HT-29 (cell line): ENCODE measurements at places on chromosomes 2 and 18. TPM values are rescaled to one million over a fixed set of nuclear protein-coding genes. Genes with fewer than 3 reads are reported as not detected.
A peak's percentile ranks its signal among the peaks of the same experiment; 100 is the strongest.

DNA sequence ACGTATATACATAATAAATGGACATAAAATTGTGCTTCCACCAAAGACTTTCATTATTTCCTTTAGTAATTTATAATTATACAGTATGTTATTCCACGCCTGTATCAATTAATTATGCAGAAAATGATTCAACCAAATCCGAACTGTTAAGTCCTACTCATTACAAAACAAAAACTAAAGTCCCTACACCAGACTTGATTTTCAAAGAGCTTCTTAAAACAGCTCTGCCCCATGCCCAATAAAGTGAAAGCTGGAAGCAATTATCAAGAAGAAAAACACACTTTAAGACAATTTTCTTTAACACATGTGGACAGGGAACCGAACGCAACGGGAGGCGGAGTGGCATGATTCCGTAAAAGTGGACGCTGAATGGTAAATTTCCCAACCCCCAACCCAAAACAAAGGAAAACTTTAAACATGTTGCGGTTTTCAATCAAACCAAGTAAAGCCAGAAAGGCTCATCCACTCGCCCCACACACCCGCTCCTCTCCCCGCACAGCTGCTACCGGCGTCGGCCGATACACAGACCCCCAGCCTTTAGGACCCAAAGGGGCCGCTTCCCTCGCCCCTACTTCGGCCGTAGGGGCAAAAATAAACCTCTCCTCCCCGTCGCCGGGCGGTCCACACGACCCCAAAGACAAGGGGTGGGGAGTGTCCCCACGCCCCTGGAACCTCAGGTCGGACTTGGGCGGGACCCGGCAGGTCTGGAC, 705 bp downstream of the YES1 start:
- peak; percentile 48 for DNase-seq

DNA sequence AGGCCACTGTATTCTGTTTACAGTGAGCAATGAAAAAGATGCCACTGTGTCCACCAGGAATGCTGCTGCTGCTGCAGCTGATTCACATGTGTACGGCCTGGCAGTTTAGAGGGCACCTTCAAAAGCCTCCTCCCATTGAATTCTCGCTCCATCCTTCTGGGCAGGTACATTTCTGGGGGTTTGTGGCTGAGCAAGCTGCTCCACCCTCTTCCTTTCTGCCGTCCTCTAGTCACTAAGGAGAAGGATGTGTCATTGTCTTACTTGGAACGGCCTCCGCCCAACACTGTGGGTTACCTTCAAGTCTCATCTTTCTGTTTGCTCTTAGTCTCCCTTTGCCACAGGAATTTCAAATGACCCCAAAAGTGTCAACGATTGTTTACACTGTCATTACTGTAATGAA, 182.0 kb downstream of the ZBTB7C start:
- DNase-seq = peak; percentile 55

DNA sequence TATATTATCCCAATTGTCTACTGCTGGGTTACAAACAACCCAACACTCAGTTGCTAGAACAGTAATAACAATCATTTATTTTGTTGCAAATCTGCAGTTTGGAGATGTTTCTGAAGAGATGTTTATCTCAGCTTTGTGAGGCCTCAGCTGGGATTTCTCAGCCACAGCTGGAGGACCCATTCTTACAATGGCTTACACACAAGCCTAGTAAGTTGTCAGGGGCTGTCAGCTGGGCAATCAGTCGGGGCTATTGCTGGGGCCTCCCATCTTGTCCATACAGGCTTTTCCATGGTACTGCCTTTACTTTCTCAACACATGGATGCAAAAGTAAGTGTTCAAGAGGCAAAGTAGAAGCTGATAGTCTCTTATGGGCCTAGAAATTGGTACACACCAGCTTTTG, 491.7 kb upstream of the NXPH2 start:
- DNase-seq = no peak

DNA sequence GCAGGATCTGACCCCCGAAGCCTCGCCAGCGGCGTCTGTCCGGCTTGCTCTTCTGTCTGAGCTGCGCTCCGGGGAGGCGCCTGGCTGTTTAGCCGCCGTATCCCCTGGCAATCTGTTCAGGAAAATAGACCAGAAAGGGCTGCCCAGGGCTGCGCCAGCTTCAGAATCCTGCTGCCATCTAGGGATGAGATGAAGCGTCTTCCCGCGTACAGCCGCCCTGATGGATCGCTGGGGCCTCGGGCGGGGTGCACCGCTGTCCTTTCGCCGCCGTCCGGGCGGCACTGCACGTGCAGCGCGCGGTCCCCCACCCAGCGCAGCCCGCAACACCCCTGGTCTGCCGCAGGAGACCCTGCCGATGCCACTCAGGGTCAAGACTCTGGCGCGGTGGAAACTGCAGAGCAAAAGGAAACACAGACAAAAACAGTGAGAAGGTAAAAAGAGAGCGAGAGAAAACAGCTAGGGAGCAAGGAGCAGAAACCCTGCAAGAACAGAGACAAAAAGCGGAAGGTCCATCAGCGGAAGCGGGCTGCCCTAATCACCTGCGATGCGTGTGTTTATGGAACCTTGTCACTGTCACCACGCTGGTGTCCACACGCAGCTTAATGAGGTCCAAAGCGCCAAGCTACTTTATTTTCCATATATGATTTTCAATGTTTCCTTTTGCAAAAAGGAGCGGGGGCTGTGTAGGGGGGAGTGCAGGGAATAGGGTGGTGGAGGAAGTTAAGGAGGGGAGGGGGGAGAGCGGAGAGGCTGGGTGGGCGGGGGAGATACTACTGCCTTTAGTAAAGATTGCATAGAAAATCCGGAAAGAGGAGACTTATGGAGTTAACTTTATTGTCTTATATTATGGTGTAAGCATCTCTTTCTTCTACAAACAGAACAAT, 2113.3 kb upstream of the PIK3C3 start:
- peak; percentile 52 for DNase-seq

- DNase-seq = no peak
Observed at GRCh38 chr2:233477548-233478433, 88.8 kb downstream of the USP40 start.

FOXD4L1 gene
- not detected in 2 replicates for total RNA-seq
